ENCODE measurements at places on chromosomes 1 and 21.
A peak's percentile ranks its signal among the peaks of the same experiment; 100 is the strongest.

GRCh38 chr1:154468535-154469250 lies 33.3 kb upstream of the TDRD10 start:
- no peak for DNase-seq

- peak; percentile 50 for DNase-seq
Observed at GRCh38 chr1:178726087-178726517, 1.1 kb downstream of the RALGPS2 start.

GRCh38 chr1:107098961-107099360 lies 41.9 kb upstream of the NTNG1 start:
- no peak for DNase-seq

DNA sequence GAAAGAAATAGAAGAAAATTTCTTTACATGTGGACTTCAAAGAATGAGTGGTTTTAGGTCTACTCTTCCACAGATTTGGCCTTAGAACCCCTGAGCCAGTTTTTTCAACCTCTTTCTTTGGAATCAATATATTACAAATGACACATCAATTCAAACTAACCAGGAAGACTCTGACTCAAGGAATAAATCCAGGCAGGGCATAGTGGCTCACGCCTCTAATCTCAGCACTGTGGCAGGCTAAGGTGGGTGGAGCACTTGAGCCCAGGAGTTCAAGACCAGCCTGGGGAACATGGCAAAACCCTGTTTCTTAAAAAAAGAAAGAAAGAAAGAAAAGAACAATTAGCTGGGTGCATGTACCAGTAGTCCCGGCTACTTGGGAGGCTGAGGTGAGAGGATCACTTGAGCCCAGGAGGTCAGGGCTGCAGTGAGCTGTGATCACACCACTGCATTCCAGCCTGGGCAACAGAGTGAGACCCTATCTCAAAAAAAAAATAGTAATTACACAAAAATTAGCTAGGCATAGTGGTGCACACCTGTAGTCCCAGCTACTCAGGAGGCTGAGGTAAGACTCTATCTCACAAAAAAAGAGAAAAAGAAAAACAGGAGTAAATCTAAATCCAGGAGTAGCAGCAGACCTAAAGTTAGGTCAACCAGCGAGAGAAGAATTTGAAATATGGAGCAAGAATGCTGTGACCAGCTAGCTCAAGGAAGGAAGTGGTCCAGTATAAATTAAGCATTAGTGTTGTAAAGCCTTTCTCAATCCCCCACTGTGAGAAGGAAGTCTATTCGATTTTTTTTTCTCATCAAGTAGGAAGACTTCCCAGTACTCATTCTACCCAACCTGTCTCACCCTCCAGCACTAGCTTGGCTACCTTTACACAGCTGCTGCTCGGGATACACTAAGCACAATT lies 1.9 kb downstream of the SORT1 start:
- no peak for DNase-seq
